ENCODE measurements at places on chromosomes 6 and 20.

DNA sequence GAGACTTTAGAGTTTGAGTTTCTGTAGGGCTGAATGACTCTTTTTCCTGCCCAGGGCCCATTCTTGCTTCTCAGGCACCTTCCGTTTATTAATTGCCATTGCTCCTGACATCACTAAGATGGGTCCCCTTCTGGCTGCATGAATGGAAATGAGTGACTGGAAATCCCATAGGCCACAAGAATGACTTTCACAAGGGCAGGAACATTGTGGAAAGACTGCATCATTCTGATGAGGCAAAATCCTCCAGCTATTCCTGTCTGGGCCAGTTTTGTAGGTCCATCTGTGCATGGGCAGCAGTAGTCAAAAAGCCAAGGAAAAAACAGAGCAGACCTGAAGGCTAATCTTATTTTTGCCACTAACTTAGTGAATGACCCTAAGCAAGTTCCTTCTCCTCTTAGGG, 19.3 kb downstream of the TMEM74B start:
- no peak for DNase-seq

DNA sequence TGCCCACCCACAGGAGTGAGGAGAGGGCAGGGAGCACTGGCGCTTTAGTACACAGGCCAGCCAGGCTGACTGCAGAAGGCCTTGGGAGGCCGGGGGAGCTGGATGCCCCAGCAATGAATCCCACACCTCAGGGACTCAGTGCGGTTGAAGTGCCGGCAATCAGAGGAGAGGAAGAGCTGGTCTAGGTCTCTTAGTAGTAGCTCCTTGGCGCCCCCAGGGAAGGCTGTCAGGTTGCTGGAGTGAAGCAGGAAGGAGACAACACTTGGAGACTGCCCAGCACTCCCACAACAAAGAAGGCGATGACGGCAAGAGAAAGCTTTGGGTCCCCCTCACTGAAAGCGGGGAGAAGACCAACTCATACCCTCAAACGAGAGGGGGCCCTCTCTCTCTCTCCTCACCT, 8.3 kb upstream of the TNXB start:
- no peak for DNase-seq

DNA sequence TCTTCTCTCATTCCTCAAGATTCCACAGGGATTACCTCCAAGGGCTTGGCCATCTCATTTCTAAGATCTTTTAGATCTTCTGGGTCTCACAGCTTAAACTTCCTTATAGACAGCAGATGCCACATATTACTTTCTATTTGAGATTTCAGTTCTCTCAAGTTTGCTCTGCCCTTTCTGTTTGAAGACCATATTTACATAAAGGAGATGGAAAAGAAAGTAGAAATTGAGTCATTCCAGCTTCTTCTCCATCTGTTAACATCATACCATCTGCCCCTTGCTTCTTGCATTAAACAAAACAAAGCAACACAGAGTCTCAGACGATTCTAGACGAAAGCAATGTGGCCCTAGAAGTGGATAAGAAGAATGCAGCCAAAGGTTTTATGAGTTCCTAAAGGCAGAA, 203.4 kb downstream of the TTLL2 start:
- DNase-seq: no peak

DNA sequence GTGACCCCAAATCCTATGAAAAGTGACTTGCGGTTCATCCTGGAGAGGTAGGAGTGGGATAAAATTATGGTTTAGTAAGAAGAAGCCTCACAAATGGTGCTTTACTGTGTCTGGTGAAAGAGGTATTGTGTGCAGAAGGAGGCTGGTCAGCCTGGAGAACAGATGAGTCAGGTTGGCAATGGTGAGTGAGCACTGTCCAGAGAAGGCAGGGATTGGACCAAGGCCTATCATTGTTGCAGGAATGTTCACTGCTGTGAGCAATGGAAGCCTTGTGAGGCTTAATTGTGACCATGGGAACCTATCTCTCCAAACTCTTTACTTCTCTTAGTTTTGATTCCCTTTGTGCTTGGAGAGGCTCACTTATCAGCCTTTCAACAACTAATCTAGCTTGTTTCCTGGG, 89.0 kb upstream of the KCNK16 start:
- no peak for DNase-seq

DNA sequence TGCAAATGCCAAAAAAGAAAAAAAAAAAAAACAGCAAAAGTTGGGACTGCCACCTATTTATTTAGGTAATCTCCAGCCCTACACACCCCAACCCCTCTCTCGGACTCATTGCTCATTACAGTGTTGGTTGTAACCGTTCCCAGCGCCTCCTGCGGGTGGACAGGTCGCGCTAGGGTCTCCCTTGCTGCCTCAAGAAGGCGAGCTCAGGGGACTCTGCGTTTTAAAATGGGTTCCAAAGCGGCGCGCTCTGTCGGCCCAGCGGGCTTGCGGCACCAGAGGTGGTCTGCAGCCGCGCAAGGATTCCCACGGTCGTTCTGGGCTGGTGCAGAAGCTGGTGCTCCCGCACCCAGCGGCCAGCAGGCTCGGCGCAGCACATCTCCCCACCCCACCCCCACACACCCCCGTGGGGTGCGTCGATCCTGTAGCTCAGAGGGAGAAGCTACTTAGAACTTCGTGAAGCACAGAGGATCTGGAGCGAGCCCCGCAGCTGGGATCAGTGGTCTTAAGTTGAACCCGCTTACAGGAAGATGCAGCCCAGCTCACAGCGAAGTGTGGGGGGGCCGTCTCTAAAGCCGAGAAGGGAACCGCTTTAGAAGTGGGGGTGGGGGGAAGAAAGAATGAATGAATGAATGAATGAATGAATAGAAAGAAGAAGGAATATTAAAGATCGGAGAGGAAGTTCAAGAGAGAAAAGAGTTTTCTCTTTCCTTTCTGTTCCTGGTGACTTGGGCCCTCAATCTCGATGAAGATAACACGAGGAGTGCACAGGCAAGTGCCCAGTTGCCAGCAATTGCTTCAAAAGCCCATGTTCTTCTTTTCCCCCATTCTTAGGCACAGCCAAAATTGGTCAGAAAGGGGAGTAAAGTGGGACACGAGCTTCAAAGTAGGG, 780 bp downstream of the TFAP2A start:
- no peak for DNase-seq

DNA sequence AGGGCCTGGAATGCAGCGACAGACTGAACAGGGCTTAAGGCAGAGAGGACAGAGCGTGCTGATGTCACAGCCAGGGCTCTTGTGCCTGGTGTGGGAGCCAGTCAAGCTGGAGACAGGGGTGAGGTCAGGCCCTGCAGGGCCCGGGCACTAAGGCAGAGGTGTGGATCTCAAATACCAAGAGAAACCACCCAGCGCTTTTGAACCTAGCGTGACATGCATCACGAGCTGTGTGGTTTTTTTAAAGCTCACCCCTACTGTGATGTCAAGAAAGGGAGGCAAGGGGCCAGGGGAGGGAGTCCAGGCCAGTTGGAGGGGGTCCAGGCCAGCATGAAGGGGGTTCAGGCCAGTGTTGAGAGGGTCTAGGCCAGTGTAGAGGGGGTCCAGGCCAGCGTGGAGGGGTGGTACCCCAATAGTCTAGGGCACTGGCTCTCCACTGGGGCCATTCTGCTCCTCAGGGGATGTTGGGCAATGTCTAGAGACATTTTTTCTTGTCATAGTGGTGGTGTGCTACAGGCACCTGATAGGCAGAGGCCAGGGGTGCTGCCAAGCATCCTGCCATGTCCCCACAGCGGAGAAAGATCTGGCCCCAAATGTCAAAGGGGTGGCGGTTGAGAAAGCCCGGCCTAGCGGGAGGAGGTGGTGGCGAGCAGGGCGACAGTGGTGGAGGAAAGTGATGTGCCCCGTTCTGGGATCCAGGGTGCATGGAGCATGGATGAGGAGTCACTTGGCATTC, 42.6 kb downstream of the RBM38 start:
- DNase-seq: no peak

DNA sequence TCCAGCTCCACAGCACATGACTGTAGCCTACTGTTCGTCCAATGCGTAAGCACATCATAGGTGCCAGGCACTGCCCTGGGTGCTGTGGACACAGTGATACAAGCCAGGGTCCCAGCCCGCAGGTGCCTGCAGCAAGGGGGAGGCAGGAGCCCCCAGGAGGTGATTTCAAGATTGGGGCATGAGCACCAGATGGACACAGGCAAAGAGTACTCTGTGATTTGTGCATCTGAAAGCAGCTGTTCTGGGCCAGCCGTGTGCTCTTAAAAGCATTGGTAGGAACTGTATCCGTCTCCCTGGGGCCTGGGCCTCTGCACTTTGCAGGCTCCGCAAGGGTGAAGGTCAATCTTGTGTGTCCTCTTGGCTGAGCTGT, 149.8 kb downstream of the SYCP2 start:
- no peak for DNase-seq

- no peak for DNase-seq
Observed at GRCh38 chr6:167679790-167680604, 146.7 kb upstream of the AFDN start.

DNA sequence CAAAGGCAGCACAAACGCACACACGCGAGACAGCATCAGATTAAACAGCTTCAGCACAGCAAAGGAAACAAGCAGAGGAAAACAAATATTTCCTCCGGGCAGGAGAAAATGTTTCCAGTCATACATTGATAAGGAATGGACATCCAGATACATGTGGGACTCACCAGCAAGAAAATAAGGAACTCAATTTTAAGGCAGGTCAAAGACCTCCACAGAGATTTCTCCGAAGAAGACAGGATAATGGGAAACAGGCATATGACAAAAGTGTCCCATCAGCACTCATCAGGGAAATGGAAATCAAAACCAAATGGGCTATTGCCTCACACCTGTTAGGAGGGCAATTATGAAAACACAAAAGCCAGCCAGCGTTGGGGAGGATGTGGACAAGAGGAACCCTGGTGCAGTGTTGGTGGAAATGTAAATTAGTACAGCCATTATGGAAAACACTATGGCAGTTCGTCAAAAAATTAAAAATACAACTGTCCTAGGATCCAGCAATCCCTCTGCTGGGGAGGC, 9.7 kb upstream of the SLCO4A1 start:
- DNase-seq: no peak

DNA sequence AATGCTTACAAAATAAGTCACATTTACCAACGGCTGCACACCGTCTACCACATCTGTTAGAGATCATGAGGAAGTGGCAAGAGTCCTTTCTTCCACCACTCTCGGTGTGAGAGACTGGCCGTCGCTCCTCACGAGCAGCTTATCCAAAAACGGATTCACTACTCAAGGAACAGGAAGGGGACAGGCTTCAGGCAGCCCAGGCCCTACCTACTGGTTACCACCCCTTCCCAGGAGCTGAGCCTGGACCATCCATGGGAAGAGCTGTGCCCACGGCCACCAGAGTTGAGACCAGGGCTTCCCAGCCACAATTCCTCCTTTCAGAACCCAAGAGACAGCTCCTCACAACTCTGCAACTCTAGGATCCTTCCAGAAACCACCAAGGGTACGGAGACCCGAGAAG, 37.0 kb downstream of the FOXF2 start:
- DNase-seq: no peak

DNA sequence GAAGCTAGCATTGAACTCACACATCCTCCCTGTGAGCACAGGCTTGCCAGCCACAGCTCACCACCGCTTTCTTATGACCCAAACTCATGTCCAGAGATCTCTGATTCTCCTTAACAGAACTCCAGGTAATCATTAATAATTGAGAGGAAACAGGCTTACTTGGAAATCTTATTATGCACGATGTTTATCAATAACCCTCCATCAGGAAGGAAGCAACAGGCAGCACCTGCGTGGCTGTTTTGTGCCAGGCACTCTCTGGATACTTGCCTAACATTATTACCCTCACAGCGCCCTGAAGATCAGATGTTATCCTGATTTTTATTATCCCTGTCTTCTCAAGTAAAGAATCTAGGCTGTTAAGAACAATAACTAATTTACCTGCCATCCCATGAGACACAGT, 306.6 kb downstream of the PRKN start:
- no peak for DNase-seq

DNA sequence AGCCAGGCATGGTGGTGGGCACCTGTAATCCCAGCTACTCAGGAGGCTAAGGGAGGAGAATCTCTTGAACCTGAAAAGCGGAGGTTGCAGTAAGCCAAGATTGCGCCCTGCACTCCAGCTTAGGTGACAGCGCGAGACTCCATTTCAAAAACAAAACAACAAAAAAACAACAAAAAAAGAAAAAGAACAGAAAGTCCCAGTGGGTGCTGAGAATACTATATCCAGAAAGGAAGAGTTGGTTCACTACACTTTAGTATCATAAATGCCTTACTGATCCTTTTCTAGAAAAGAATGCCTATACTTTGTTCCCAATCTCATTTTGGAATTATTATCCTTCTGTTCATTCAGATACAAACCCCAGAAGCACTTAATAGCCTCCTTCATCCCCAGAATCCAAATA, 20.9 kb upstream of the ADGRG6 start:
- no peak for DNase-seq

GRCh38 chr20:10951216-10951615, 277.4 kb upstream of the JAG1 start:
- DNase-seq: no peak

GRCh38 chr6:78867370-78868040, at the start of gene IRAK1BP1:
IRAK1BP1 (plus strand) TSS chr6:78867551; CDS start chr6:78867577, 26 bp downstream.
- DNase-seq: peak; percentile 69

GRCh38 chr20:24915440-24915839, 33.6 kb upstream of the CST7 start:
- DNase-seq: no peak

GRCh38 chr20:19253916-19254820, 41.7 kb downstream of the SLC24A3 start:
- no peak for DNase-seq

DNA sequence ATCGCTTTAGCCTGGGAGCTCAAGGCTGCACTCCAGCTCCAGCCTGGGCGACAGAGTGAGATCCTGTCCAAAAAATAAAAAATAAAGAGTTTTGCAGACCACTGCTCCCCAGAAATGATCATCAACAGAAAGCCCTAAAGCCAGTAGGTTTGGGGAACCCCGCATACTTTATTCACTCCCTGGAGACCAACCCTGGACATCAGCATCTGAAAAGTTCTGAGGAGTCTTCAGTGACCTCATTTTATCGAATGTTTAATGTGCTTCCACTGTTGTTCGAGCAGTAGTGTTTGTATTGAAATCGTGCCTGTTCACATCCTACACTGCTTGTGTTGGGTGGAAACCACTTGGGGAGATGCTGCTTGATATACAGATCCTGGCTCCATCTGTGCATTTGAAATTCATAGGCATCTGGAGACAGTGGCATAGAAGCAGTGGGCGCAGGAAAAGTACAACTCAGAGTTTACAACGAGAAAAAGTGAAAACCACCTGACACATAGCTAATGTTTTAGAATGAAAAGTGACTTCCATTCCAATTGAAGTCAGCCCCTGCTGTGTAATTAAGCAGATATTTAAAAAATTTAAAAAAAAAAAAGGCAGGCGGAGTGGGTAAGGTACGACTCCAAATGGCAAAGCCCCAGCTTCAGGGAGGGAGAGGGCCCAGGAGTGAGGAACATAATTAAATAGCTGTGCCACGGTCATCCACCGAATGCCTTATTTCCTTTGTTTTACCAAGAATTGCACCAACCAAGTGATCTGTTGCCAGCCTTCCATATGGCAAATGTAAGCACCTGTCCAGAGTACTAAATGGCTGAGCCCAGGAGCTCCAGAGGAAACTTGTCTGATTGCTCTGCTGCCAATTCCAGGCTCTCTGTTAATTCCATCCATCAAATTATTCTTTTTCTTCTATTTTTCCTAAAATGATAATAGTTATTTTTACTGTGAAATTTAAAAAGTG, 100.4 kb upstream of the NAA20 start:
- no peak for DNase-seq

All from activated CD4-positive, alpha-beta T cell treated with anti-CD3 and anti-CD28 coated beads, Interleukin-2, amount 50 U/mL, for 4 hours (primary cell).